HFFc6 (cell line): ENCODE measurements at places on chromosomes 1 and 21. TPM values are rescaled to one million over a fixed set of nuclear protein-coding genes. Genes with fewer than 3 reads are reported as not detected.

DNA sequence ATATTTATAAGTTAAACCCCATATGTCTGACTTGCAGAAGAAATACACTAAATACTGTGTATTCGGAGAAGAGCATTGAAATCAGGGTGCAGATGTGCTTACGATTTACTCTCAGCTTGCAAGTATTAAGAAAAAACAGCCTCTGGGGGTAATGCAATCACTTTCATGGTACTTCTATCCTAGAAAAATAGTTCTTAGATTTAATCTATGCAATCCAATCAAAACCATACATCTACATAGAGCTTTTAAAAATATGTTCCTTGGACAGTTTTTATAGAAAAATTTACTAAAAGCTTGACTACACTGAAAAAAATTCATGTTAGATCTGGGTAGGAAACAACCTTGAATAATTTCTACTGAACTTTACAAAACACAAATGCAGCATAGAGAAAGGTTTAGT is 890.3 kb upstream of the ADGRL2 start:
- no peak for DNase-seq

- no peak for DNase-seq
Observed at GRCh38 chr1:111961773-111962565, 27.5 kb downstream of the KCND3 start.

Gene DLGAP3
- not detected in 3 replicates for total RNA-seq

Gene KLHL21
- 21.1 and 25.2 TPM in 2 replicates for total RNA-seq

Gene SERPINC1
- 0.21 to 0.31 TPM in 2 of 3 replicates, not detected in the other for total RNA-seq
